DMS53 (cell line): ENCODE measurements at places on chromosomes 1 and 21.

GRCh38 chr1:27934818-27935549 lies at the start of gene SMPDL3B:
SMPDL3B (plus strand) TSS chr1:27935000; CDS start chr1:27935184, 184 bp downstream.
- peak; percentile 87 for DNase-seq

DNA sequence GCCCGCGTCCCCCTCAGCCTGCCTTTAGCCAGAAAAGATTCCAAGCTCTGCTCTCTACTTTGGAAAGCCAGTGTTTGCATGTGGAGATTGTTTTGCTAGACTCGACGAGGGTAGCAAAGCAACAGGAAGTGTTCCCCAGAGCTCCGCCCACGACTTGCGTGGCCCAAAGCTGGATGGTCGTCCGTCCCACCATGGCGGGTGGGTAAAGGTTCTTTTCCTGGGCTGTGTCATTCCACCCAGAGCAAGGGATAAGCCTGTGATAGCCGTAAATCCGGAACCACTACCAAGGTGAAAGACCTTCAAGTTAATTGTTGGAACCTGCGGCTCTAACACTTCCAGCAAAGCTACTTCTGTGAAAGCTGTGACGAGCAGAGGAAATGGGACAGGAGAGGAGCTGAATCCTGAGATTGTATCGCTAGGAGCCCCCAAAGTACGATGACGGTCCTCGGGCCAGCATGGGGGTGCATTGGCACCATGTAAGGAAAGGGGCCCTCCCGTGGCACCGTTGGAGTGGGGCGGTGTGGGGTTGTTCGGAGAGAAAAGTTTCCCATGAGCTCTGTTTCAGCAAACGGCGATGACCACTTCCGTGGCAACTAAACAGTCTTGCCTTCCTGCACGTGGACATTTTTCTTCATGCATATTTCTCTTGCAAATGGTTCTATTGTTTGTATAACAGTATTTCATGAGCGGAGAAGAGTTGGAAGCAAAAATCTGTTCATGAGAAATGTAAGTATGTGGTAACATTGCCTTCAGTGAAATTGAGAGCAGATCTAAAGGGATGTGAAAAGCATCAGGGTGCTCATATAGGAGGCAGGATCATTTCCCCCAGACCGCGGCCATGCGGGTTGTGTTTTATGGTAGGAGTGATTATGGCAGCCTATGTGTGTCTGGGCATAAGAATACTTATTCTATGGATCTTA lies 8.4 kb downstream of the MX2 start:
- DNase-seq: no peak

- peak; percentile 37 for DNase-seq
Measured at GRCh38 chr21:46598581-46599572, 6.0 kb downstream of the S100B start.

- no peak for DNase-seq
Measured at GRCh38 chr21:36104317-36105300, 30.3 kb upstream of the CBR3 start.

DNA sequence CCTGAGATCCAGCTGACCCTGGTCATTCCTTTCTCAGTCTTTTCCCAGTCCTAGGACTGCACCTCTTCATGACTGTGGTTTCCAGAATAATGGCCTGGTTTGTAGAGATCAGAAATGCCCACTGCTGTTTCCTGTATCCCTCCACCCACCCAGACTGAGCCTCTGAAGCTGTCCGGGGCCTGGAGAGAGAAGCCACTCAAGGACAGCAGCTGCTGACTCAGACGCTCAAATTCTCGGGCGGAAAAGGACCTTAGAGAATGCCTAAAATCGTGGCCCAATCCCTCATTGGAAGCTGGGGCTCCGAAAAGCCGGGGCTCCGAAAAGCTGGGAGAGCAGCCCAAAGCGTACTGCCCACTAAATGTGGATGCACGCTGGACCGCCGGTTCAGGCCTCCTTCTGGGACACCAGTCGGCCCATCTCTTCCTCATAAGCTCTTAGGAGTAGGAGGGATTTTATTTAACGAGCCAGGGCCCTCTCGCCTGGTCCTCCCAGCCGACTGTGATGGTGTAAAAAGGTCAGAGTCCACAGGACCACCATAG lies 7.8 kb upstream of the GPR61 start:
- DNase-seq: no peak

- DNase-seq: peak; percentile 29
Measured at GRCh38 chr1:66351913-66352312, 182.0 kb upstream of the SGIP1 start.

- no peak for DNase-seq
Measured at GRCh38 chr1:241186716-241187115, 170.3 kb downstream of the RGS7 start.

- peak; percentile 54 for DNase-seq
Measured at GRCh38 chr1:88730995-88731394, 46.9 kb downstream of the PKN2 start.

GRCh38 chr1:231139659-231140654 lies 21.9 kb upstream of the TRIM67 start:
- no peak for DNase-seq

GRCh38 chr1:25815208-25816111 lies 4.3 kb upstream of the MTFR1L start:
- DNase-seq: no peak

GRCh38 chr1:146019231-146020057 lies 2.1 kb downstream of the HJV start:
- no peak for DNase-seq

DNA sequence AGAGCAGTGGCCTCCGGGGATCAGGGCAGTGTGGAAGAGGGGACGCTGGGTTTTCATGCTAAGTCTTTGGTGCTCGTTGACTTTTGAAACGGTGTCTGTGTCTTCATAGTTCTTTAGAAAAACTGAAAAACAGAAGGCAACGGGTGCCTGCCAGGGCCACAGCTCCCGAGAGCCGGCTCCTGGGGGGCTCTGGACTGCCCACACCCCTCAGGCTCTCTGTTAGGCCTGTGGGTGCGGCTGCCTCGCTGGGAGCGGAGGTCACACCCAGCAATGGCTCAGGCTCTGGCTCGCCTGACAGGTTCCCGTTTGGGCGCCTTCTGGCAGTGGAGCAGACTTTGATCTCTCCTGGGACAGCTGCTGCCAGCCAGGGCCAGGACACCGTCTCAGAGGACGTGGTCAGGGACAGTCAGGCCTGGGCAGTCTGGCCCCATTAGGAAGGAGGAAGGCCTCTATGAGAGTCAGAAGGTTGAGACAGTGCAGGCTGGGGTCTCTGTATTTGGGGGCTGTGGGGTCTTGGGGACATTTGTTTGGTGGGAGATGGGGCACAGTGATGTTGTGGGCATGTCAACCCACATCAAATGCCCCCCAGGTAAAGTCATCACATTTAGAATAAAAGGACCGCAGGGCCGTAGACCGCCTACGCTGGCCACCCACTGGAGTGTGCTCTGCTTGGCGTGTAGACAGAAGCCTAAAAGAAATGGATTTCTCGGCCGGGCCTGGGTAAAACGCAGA lies 5.6 kb downstream of the ARHGEF16 start:
- peak; percentile 49 for DNase-seq

DNA sequence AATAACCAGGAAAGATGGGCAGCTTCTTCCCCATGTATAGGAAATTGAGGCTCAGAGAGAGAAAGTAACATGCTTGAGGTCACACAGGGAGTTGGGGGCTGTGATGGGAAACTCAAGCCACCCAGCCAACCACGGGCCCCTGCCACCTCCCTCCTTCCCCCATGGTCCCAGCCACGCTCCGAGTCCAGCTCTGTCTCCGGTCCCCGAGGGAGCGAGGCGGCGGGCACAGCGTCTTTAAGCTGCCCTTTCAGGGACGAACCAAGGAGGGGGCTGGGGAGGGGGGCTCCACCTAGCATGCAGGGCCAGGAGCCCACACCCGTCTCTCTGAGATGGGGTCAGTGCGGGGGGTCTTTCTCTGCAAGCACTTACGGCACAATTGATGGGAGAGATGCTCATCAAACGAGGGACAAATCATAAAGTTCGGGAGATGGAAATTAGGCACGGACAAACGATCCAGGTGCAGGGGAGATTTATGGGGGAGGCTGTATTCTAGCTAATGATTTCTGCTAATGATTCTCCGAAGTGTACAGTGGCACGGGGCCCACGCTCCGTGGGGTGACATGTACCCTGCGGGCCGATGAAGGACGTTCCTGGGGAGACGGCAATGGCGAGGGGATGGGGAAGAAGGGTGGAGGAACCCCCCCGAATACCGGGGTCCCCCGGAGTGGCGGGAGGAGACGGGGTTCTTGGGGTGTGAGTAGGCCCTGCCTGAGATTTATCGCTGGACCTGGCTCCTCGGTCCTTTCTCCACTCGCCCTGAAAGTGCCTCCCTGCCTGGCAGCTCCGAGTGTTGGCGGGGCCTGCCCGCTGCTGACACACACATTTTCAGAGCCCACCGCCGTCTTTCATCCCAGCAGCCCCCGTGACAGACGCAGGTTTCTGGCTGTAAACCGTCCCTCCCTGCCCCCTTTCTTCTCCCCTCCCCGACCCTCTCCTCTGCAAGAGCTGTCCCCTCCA lies 31.2 kb upstream of the CASZ1 start:
- DNase-seq: no peak

- DNase-seq: peak; percentile 86
Measured at GRCh38 chr1:56584910-56585528, 5.7 kb upstream of the PLPP3 start.

DNA sequence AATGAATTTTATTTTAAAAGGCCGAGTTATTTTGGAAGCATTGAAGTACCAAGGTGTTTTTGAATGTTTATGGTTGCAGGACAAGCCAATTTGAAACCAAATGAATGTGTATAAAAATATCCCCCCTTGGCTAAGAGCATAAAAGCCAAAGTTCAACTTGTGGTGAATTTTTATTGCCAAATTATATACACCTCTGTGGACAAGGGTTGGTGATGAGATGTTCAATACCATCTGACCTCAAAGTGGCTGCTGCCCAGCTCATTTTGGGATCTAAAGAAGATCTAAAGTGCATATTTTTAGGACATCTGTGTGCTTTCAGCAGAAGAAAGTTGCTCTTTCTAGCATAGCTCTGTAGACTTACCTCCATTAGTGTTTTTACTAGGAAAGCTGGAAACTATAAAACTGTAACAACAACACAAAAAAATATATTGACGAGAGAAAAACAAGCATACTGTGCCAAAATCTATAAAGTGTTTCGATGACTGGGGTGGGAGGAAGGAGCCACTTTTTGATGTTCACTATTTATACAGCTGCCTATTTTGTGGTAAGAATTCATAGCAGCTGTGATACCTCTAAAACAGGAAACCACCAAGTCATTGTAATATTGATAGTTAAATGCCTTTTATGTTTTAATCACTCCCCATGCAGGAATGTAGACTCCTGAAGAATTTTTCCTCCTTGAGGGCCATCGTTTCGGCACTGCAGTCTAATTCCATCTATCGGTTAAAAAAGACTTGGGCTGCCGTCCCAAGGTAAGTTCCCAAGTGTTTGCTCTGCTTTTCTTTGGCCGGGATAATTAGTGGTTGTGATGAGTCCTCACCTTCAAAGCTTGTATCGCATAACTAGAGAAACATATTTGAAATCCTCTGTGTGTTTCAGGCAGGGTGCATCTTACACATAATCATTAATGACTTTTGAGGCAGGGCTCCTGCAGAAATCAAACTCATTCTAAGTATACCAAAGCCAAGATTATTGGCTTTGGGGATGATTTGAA lies 83.2 kb downstream of the RGL1 start:
- DNase-seq: no peak

DNA sequence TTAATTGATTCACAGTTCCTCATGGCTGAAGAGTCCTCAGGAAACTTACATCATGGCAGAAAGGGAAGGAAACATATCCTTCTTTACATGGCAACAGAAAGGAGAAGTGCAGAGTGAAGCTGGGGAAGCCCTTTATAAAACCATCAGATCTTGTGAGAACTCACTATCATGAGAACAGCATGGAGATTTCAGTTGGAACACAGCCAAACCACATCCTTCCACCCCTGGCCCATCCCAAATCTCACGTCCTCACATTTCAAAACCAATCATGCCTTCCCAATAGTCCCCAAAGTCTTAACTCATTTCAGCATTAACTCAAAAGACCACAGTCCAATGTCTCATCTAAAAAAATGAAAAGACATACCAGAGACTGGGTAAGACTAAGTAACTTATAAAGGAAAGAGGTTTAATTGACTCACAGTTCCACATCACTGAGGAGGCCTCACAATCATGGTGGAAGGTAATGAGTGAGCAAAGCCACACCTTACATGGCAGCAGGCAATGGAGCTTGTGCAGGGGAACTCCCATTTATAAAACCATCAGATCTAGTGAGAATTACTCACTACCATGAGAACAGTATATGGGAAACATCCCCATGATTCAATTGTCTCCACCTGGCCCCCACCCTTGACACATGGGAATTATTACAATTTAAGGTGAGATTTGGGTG lies 105.2 kb downstream of the MRPL39 start:
- DNase-seq: no peak
